ENCODE measurements at places on chromosomes 13 and 19. TPM values are rescaled to one million over a fixed set of nuclear protein-coding genes. Genes with fewer than 3 reads are reported as not detected.

Gene COQ8B
- total RNA-seq, result 32.5 TPM

Gene NUFIP1
- total RNA-seq, result 13.8 TPM

Gene FREM2
- total RNA-seq, result 0.05 TPM

Gene CYP4F8
- total RNA-seq, result not detected

Gene MAMSTR
- 1.4 TPM for total RNA-seq

Gene PRKCG
- total RNA-seq, result not detected

Gene DAND5
- total RNA-seq, result not detected

Gene LGALS4
- 1.7 TPM for total RNA-seq

Gene IZUMO2
- total RNA-seq, result not detected

Gene LAIR1
- total RNA-seq, result 7.7 TPM

Gene MEDAG
- not detected for total RNA-seq

Gene ZNF649
- total RNA-seq, result 10.7 TPM

Measured in activated CD4-positive, alpha-beta T cell treated with anti-CD3 and anti-CD28 coated beads, Interleukin-2, amount 10 ng/mL, durations not matched to agents 24 days and 14 days (primary cell).